ENCODE measurements at places on chromosomes 12 and 14. TPM values are rescaled to one million over a fixed set of nuclear protein-coding genes. Genes with fewer than 3 reads are reported as not detected.

KRT82 gene
- not detected for total RNA-seq

CDH24 gene
- total RNA-seq = 19.3 TPM

- DNase-seq = no peak
Observed at GRCh38 chr12:87136330-87136976, 880.3 kb upstream of the MGAT4C start.

- no peak for DNase-seq
Observed at GRCh38 chr12:51548241-51548640, 42.8 kb upstream of the SCN8A start.

CISTR gene
- total RNA-seq = not detected

GRCh38 chr14:69985463-69985862, 106.2 kb downstream of the SMOC1 start:
- DNase-seq = no peak

- DNase-seq = no peak
Observed at GRCh38 chr12:57454566-57455373, at the start of gene INHBE. Gene INHBE, plus strand, starts transcription at chr12:57455307. Its CDS starts 230 bp downstream, at chr12:57455537.

DNA sequence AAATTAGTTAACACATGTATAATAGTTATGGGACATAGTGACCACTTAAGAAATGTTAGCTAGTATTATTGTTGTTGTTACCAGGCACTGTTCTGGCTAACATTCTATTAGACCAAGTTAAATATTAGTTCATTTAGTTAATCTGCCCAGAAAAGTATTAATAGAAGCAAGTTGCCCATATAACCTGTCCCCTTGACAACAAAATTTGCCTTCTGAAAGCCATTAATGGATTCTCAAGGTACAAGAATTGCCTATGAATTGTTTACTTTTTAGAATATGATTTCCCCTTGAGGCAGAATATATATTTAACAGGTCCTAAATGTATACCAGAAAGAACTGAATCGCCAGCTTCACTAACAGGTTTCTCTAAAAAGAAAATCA, 167.3 kb upstream of the TMCC3 start:
- DNase-seq = no peak

- DNase-seq = no peak
Observed at GRCh38 chr12:121942145-121942718, 23.8 kb downstream of the CFAP251 start.

KCNA5 gene
- not detected for total RNA-seq

DNA sequence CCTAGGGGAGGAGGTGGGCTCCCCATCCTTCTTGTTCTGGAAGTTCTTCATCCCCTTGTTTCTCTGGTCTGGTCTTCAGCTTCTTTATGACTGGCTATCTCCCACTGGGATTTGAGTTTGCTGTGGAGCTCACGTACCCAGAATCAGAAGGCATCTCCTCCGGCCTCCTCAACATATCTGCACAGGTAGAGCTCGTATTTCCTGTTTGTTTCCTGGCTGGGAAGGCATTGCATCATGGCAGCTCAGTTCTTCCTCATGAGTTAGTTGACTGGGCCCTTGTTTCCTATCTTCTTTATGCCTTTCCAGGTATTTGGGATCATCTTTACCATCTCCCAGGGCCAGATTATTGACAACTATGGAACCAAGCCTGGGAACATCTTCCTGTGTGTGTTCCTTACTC, 19.8 kb downstream of the ERG28 start:
- no peak for DNase-seq

NKX2-8 gene
- 7.5 TPM for total RNA-seq

ACOT4 gene
- not detected for total RNA-seq

CYP46A1 gene
- total RNA-seq = 0.76 TPM

DNA sequence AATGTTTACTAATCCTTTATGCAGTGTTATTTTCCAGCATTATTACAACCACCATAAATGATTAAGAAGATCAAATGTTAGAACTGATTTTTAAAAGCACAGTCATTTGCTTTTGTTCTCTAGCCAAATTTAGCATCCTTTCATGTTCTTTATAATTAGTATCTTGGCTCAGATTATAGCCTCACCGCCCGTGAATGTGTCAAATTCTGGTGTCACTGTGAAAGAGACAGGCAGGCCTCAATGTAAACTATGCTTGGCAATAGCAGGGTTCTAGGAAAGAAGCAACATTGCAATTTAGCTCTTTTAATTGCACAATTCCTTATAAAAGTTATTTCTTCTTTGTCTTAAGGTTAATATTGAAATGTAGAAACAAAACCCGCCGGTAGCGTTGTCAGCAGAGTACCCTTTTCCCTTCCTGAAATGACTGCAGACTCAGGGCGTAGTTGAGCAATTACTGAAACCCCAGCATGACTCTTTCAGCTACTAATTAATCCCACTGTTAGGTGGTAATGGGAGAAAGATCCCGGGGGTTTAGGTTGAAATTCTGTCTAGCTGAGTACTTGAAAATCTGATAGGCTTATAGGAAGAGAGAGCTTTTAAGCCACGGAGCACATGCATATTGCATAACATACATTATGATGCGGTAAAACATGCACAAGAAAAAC, 1600.5 kb upstream of the SEL1L start:
- no peak for DNase-seq

OR11H12 gene
- not detected for total RNA-seq

CCDC63 gene
- total RNA-seq = 0.47 TPM

MSI1 gene
- 26.0 TPM for total RNA-seq

GRCh38 chr14:99756796-99757195, 36.4 kb upstream of the EML1 start:
- DNase-seq = no peak

- DNase-seq = no peak
Observed at GRCh38 chr14:104513641-104514046, 65.9 kb upstream of the C14orf180 start.

- no peak for DNase-seq
Observed at GRCh38 chr12:5066251-5066650, 22.6 kb downstream of the KCNA5 start.

GRCh38 chr14:104114421-104115130, 23.8 kb upstream of the KIF26A start:
- no peak for DNase-seq

GRCh38 chr14:101509730-101510371, 51.4 kb upstream of the DIO3 start:
- DNase-seq = no peak

DNA sequence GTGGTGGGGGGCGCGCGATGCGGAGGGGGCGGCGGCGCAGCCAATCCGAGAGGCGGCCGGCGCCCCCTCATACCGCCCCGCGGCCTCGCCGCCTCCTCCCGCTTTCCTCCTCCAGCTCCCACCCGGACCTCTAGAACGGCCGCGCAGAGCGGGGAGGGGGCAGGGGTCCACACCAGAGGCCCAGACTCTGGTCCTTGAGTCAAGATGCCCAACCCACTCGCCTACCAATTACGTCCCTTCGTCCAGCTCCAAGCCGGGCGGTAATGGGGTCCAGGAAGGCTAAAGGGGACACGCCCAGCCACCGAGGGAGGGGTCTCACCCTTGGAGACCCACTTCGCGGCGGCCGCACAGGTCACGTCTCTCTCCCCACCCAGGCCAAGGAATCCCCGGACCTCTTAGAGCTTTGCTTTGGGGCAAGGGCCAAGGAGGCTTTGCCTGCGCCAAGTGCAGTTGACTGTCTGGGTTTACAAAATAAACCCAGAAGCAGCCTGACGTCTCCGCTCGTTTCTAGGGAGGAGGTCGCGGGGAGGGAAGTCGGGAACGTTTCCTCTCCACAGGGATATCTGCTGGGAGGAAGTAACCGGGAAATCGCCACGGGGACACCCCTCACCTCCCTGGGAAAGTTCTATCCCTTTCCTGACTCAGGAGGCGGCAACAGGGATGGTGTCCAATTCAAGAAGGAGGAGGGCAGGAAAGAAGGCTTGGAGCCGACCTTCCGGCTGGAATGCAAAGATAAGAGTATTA, 394 bp upstream of the AMIGO2 start:
- no peak for DNase-seq

CPNE6 gene
- total RNA-seq = not detected

DNA sequence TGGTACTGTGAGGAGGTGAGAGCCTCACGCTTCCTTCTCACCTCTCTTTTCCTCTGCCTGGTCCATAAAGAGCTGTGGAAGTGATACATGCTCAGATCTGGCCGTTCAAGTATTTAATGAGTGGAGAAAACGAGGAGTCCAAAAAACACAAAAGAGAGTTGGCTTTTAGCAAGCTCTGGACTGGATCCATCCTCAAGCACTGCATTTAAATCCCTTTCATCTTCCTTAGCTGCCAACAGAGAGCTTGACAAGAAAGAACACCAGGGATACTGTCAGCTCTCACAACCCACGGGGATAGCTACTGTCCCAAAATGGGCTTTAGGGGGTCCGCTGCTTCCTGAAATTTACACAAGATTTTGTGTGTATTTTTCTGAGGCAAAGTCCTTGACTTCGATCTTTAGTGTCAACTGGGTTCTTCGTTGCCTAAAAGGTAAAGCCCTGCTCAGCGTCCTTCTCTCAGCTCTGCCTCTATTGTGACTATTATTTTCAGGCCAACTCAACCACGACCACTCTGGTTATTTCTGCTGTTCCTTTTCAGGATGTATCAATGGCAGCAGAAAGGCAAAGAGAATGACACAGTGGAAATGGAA, 120.9 kb downstream of the TMTC1 start:
- no peak for DNase-seq

DNA sequence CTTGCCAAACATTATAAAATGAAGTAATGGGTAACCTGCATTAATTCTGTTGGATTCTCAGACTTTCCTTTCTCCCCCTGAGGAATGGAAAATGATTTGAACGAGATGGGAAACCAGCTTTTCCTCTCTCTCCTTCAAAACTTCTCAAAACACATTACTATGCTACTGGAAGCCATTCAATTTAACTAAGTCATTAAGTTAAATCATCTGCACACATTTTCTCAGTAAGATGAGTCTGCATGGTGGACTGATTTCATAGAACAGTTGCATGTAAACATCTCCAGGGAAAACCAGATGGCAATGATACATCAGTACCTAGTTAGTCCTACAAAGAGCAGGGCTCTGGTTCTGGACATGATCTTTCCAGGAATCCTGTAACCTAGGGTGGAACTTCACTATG, 59.9 kb downstream of the BMP4 start:
- DNase-seq = no peak

GRCh38 chr12:52903285-52903854, 1.5 kb downstream of the KRT8 start:
- DNase-seq = no peak

GRCh38 chr14:91873471-91874415, 6.4 kb upstream of the TC2N start:
- no peak for DNase-seq

SLC35E3 gene
- 4.9 TPM for total RNA-seq

DNA sequence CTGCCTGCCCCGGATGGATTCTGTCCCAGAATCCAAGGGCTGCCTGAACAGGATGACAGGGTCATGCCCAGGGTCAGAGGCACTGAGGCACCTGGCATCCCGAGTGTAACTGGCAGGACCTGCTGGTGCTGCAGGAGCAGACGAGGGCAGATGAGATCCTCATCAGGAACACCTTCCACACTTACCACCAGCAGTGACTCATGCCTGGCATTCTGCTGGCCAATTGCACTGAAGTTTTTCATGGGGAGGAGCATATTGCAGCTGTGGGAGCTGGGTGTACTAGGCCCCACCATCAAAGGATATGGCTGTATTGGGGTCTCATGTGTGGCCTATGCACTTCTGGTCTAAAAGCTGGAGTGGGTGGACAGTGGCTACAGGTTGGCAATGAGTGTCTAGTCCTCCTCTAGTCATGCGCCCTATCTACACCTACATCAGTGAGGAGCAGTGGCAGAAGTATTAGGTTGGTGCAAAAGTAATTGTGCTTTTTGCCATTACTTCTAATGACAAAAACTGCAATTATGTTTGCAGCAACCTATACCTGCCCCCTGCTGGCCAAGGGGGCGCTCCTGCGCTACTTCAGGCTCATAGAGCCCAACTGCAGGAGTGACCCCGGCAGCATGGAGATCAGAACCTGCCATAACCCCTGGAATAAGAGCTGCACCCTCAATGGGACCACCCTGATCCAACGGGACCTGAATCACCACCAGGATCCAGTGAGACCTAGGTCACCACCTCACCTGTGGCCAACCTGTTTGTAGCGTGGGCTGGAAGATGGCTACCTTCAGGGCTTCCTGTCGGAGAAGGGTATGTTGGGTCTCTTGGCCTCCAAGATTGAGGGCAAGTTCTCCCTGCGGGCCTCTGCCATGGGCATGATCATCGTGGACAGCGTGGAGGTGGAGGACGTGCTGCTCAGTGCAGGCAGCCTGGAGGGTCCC, 8.0 kb upstream of the C12orf42 start:
- peak; percentile 16 for DNase-seq

- no peak for DNase-seq
Observed at GRCh38 chr12:108772247-108772646, 40.9 kb upstream of the CORO1C start.

PTPRB gene
- 0.17 TPM for total RNA-seq

DNA sequence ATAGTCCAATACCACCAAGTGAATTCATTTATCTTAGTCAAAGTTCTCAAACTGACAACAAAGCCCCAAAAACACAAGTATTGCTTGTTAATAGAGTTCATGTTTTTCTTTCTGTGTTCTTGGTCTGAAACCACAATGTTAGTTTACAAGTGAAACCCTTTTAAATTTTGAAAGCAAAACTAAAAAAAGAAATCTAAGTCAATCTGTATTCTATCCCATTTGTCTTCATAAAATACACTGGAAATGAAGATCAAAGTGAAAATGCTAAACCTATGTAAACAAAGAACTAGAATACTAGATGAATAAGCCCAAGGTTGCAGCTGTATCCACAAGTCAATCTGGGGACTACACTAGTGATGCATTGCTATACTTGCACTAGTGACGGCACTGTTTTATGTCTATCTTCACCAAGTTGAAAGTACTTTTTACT, 10.4 kb downstream of the MAP4K5 start:
- DNase-seq = no peak

FSCB gene
- not detected for total RNA-seq

- peak; percentile 32 for DNase-seq
Observed at GRCh38 chr12:74889563-74890236, 319.9 kb downstream of the KCNC2 start.

DNA sequence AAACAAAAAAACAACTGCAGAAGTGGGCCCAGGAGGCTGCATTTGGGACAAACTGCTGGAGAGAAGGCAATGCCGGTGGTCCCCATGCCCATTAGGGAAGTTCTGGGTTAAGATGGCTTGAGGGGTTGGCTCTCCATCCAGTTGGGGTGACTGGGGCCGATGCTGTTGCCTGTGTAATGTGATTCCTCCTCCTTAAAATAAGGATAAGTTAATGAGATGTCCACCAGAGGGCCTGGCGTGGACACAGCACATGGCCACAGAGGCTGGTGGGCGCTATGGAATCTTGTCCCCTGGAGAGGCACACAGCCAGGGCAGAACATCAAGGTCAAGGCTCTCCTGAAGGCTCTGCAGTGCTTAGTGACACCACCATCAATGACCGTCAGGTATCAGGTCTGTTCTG, 1.0 kb upstream of the TESC start:
- peak; percentile 15 for DNase-seq

GPR84 gene
- total RNA-seq = not detected

DPPA3 gene
- not detected for total RNA-seq

PRPH gene
- total RNA-seq = 6.7 TPM

- no peak for DNase-seq
Observed at GRCh38 chr14:91872517-91873470, 5.5 kb upstream of the TC2N start.

ANKRD33 gene
- not detected for total RNA-seq

Measured in HCT116 (cell line).